ENCODE measurements at places on chromosomes 2 and 18.

DNA sequence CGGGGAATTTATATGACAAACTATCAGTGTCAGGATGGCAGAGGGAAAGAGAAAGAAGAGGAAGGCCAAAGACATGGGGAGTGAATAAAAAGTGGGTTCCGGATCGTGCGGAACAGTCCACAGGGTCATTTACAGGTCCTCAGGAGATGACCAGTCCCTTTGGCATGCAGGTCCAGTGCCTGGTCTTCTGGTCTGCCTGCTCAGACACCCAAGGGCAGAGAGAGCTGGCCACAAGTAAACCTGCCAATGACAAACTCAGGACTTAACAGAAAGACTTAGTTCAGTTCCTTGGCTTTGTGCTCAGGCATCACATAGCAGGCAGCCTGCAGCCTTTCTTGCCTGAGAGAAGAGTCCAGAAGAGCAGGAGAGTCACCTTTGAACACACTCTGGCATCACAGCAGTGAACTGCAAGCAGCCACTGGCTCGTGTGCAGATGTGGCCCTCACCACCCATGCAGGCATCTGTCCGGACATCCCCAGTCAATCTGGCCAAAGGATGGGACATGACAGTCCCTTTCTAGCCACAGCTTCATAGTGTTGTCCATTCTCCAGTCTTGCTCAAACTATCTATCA is 14.0 kb downstream of the TMEM127 start:
- DNase-seq = peak; percentile 94

DNA sequence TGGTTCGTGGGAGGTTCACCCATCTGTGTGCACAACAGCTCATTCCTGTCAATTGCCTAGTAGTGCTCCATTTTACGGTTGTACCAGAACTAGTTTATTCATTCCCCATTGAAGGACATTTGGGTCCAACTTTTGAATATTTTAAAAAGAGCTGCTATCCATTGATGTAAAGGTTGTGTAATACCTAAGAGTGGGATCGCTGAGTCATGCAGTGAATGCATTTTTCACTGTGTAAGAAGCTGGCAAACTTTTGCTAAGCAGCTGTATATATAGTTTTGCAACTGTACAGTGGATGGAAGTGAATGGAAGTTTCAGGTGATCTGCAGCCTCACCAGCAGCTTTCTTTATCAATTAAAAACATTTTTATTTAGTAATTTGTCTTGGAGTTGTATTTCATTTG is 104.5 kb downstream of the DCDC2C start:
- DNase-seq = no peak

- DNase-seq = no peak
Observed at GRCh38 chr2:221675201-221675908, 103.3 kb upstream of the EPHA4 start.

GRCh38 chr18:67511840-67512239 is 4.7 kb downstream of the DSEL start:
- no peak for DNase-seq

GRCh38 chr2:152629202-152629601 is 88.1 kb downstream of the PRPF40A start:
- no peak for DNase-seq

DNA sequence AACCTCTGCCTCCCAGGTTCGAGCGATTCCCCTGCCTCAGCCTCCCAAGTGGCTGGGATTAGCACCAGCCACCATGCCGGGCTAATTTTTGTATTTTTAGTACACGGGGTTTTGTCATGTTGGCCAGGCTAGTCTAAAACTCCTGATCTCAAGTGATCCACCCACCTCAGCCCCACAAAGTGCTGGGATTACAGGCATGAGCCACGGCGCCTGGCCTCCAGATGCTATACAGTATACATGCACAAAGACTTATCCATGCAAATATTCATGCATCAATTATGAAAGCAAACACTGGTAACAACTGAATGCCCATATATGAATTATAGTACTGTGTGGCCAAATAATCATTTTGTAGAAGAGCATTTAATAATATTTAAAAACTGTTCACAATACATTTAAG is 36.0 kb upstream of the SOS1 start:
- no peak for DNase-seq

DNA sequence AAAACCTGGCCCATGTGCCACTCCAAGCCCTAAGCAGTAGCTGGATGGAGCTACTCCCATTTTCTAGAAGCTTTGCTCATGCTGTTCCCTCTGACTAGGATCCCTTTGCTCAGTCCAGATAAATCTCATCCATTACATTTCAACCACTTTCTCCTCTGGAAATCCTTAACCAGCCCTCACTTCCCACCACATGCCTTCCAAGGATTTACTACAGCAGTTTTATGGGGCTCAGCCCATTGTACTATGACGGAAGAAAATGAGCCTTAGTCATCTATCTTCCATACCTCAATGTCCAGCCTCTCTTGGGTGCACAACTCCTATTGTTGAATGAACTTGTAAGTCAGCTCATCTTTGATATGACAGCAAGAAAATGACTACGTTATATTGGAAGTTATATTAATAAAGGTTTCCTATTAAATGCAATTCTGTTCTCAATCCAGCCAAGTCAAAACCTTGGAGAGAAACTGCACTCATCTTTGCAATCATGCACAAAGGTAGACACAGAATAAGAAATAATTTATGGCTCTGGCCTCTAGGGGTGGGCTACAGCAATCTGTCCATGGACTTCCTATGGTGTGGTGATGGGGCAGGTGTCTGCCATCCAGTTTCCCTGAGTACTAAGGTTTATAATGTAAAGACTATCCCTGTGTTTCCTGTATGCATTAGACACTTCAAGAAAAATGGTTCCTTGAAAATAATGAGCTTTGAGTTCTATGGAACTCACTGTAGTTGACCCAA is 3.4 kb downstream of the B4GALT6 start:
- no peak for DNase-seq

DNA sequence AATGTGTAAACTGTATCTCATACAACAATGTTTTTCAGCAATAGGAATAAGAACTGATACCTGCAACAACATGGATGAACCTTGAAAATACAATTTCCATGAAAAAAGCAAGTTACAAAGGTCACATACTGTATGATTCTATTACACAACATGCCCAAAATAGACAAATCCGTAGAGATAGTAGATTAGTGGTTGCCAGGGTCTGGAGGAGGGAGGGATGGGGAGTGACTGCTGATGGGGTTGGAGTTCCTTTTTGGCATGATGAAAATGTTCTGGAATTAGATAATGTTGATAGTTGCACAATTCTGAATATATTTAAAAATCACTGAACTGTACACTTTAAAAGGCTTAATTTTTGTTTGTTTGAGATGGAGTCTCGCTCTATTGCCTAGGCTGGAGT is 33.8 kb downstream of the UBXN4 start:
- no peak for DNase-seq

GRCh38 chr2:64537991-64538390 is 13.9 kb downstream of the AFTPH start:
- DNase-seq = no peak

DNA sequence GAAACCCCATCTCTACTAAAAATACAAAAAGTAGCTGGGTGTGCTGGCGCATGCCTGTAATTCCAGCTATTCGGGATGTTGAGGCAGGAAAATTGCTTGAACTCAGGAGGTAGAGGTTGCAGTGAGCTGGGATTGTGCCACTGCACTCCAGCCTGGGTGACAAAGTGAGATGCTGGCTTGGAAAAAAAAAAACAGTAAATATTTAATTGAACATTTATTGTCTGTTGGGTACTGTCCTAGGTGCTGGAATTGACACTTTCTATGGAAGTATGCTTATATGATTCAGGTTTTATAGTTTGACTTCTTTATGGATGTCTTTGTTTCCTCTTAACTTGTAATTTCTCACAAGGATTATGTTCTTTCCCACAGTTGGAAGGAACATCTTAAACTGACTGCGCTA is 633.1 kb upstream of the SETBP1 start:
- no peak for DNase-seq

GRCh38 chr18:36511791-36512352 is 214.4 kb downstream of the FHOD3 start:
- no peak for DNase-seq

- DNase-seq = no peak
Observed at GRCh38 chr2:239905884-239906654, 119.1 kb downstream of the NDUFA10 start.

GRCh38 chr2:16664052-16664731 is 1.4 kb downstream of the CYRIA start:
- DNase-seq = no peak

GRCh38 chr18:74994502-74995418 is 214.2 kb downstream of the PTGR3 start:
- DNase-seq = no peak

- no peak for DNase-seq
Observed at GRCh38 chr2:170713543-170714380, 1.4 kb upstream of the SP5 start.

DNA sequence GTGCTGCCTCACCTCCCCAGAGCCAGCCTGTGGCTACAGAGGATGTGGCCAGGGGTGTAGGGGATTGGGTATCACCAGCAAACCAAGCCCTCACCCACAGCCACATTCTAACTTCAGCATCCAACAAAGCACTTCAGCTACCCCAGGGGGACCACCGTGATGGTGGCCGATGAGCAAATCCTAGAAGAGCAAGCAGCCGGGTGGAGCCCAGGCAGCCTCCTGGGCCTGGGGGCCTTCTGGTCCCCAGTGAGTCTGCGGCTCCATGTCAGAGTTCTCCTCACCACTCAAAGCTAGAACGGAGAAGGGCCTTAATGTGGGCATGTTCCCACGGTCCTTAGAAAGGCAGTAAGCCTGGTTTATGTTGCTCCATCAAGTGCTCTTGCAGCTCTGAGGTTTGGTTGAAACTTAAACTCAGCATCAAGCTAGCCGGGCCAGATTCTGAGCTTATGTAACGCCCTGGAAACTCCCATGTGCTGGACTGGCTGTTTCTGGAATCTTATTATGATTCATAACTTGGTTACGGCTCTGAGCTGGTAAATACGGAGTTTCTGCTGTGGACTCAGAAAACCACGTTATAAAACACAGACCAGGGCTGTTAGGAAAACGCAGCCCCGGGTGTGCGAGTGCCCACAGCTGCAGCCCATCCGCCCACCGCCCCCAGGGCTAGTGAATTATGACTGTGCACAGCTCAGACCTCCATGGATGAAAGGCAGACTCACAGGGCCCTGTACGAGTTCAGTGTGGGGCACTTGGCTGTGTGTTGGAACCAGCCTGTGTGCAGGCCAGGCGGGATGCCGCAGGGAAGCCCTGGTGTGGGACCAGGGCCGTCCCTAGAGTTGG is 99.8 kb downstream of the SEPTIN10 start:
- DNase-seq = peak; percentile 94

- DNase-seq = peak; percentile 65
Observed at GRCh38 chr2:120879431-120880295, 144.0 kb downstream of the GLI2 start.
